H54 (cell line): ENCODE measurements at places on chromosomes 1 and 21.

DNA sequence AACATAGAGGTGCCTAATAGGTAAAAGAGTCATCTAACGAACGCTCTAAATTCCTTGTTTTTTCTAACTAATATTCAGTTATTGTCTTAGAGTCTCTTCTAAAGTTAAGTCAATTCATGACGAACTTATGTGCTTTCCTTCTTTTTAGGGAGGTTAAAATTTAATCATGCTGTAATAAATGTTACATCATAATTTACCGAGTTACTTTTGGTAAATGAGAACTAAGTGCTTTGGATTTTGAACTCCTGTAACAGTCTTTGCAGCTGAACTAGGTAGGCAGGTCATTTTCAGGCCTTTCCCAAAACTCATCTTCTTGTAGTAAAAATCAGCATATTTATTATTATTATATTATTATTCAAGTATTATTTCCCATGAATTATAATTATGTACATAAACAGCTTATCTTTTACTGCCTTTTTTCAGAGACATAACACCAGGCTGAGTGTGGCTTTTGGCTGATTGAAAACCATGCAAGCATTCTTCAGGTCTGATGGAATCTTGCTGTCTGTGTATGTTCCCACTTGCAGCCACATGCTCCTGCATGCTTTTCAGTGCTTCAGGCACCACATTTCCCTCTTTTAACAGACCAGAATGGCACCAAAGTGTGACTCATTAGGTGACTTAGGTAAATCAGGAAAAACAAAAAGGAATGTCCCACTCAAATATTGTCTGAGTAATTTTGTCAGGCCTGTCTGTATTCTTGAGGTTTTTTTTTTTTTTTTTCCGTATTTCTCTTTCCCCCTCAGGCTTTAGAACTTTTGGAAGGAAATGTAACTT lies 81.0 kb upstream of the CD55 start:
- DNase-seq = no peak

DNA sequence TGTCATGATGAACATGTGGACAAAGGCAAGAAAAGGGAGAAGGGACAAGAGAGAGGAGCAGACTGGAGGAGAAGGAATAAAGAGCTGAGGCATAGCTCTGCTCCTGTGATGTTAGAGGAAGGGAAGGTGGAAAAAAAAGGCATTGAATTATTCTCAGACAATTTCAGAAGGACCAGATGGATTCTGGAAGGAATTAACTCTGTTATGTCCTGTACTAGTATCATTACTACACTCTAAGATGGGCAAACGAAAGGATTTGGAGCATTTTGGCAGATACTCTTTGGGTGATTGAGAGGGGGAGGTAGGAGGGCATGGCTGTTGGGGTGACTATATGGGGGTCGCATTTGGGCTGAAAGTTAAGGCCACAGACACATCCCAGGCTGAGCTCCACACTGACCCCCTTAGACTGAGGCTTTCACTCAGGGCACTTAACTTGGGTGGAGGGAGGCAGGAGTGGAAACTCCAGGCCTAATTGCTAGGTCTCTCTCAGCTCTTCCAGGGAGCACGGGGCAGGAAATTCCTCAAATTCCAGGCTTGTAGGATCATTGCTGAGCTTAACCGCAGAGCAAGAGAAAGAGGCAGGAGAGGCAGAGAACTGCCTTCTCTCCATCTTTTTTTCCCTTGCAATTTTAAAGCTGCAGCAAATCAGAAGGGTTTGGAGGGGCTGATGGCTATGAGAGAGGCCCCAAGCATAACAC lies 25.9 kb downstream of the KIRREL1 start:
- peak; percentile 59 for DNase-seq

DNA sequence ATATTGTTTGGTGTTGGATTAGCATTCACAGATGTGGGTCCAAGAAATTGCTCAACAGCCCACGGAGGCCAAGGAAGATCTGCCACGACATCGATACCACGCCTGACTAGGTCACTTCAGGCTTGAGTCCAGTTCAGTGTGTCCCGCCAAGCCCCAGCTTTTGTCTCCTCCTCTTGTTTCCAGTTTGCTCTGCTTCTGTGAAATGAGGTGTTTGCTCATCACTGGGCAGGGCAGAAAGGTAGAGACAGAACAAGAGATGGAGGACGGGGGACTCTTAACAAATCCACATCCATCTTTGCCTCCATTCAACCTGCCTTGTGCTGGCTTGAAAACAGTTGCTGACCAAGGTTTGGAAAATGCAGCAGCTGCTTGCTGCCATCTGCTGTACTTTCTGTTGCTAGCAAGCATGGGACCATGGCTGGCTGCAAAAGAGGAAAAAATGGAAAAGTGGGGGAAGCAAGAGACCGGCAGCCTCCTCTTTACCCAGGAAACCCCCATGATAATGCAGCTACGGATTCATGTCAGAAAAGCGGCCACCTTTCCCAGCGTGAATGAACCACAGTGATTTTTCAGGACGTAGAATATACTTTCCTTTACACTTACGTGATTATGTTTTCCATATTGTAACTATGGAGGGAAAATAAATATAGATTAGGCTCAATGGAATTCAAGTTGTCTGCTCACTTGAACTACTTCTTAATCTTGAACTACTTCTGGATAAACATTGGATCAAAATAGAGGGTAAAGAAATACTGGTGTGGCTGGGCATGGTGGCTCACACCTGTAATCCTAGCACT lies 80.2 kb upstream of the GREM2 start:
- DNase-seq = peak; percentile 14

DNA sequence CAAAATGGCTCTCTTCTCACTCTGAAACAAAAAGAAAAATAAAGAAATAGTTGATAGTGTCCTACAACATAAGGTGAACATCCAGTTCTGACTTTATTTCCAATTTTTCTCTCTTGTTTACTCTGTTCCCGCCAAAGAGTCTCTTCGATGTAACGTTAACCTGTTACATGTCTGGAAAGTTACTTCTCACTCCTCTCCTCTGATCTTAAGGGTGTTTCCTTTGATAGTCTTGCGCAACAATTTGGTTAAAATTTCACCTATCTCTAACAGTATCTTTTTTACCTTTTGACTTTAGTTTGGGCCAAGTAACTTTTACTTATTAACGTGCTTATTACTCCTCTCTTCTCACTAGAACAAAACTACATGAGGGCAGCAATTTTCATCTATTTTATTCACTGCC lies 1450.2 kb downstream of the BRINP3 start:
- no peak for DNase-seq

DNA sequence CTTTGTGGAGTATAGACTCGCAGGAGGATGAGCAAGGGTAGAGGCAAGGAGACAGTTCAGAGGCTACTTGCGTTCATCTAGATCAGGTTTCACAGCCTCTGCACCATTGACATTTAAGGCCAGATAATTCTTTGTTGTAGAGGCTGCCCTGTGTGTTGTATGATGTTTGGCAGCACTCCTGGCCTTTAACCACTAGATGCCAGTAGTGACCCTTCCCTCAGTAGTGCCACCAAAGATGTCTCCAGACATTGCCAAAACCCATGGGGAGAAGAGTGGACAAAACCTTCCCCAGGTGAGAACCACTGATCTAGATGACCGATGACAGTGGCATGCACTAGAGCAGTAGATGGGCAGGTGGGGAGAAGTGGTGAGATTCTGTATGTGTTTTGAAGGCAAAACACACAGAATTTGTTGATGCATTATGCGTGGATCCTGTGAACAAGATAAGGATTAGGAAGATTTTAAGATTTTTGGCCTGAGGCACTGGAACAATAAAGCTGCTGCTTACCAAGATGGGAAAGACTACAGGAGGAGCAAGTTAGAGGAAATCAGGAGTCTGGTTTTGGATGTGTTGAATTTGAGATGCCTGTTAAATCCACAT lies 9.9 kb upstream of the COG2 start:
- peak; percentile 16 for DNase-seq

DNA sequence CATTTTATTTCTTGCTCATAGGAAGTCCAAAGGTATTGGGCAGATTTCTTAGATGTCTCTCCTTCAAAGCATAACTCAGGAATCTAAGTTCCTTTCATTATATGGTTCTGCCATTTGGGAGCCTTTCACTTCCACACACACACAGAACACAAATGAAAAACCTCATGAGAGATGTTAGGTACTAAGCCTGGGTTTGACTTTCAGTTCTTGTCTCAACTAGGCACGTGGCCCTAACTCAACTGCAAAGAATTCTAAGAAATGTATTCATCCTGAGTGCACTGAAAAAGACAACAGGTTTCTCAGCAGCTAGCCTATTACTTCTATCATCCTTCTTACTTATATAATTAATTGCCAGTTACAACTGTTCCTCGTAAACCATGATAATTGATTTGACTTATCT lies 190.0 kb upstream of the SAMSN1 start:
- DNase-seq = no peak

- DNase-seq = peak; percentile 69
These were observed at the start of gene ADAR for GRCh38 chr1:154607609-154608396. Gene ADAR, minus strand, starts transcription at chr1:154608186. Its CDS starts 180 bp downstream, at chr1:154608006.

GRCh38 chr1:175338387-175339135 lies 146.0 kb upstream of the KIAA0040 start:
- DNase-seq = peak; percentile 21

DNA sequence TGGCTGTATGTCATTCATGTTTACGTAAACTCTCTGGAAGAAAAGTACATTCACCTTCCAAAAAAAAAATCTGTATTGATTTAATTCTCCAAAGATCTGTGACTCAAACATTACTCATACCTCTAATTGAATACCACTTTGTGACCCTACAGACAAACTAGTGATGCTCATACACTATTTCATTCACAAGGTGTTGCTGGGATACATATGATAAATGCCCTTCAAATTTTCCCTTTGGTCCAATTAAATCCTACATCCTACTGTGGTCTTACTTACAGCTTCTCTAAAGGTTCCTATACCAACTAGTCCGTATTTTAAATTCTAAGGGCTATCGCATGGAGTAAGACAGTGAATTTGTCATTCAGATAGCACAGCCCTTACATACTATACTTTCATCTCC lies 26.8 kb upstream of the CADM3 start:
- no peak for DNase-seq

GRCh38 chr1:217115404-217116380 lies 392.5 kb upstream of the ESRRG start:
- no peak for DNase-seq

DNA sequence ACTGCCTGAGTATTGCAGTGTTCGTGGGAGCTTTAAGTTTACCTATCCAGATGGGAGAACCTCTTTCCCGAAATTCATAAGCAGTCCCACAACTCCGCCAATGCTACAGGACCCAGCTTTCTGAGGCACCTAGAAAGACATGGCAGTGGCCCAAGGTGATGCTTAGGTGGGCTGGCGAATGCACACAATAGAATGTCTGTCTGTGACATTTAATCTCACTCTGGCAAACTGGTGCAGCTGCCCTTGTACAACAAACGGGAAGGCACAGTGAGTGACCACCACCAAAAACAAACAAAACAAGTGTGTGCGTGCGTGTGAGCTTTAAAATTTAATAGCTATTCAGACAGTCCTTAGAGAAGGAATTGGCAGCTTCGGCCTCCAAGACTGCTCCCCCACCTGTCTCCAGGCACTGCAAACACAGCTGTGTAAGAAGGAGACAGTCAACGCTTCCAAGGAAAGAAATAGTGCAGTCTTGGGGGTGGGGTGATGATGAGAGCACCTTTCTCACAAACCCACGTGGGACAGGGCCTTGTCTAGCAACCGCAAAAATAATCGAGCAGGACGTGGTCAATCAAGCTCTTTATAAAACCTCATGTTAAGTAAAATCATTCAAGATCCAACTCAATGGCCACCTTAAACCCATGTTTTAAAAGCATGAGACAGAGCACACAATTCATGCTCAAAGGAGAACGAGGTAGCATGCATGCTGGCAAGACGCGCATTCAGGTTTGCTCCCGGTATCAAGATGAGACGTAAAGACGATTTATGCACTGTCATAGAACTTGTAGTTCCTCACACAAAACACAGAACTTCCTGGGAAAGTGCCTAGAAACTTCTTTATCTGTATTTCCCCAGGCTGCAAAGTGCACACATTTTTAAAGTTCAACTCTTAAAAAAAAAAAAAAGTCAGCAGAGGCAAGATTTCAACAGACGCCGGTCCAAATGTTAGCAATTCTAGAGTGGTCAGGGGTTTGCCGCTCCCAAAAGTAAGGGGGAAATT lies 84.1 kb downstream of the TM2D1 start:
- DNase-seq = no peak

- no peak for DNase-seq
These were observed 115.8 kb downstream of the DUSP10 start for GRCh38 chr1:221626041-221626440.

- DNase-seq = no peak
These were observed 2.2 kb upstream of the ATP1A2 start for GRCh38 chr1:160113407-160113806.

DNA sequence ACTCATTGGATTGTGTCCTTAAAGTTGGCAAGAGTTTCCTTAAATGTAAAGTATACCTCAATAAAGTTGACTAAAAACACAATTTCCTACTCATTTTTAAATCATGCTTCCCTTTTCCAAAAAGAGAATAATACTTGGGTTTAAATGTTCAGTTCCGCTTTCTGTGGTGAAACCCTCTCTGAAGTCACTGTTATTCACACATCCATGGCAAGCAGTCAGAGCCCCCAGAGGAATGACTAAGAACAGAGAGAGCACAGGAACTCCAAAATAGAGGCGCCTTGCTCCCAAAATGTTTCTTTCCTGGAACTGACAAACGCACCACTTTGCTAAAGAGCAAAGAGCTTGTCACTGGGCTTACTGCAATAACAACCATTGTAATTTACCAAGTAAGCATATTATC lies 142.5 kb downstream of the TIAM1 start:
- DNase-seq = no peak

GRCh38 chr21:44317241-44317782 lies 17.5 kb downstream of the PFKL start:
- no peak for DNase-seq

DNA sequence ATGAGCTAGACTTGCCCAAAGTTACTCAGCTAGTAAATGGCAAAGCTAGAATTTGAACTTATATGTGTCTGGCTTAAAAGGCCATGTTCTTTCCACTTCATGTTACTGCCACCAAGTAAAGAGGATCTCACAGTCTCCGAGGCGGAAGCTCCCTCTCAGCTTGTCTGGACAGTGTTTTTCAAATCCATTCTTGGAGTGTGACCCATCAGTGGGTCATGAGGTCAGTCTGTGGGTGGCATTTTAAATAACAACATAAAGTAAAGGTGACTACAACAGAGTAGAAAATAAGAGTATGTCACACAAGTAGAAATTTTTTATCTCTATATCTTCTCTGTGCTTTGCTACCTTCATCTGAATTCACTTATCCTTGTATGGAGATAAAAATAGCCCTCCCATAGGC lies 3.2 kb upstream of the HMGB4 start:
- no peak for DNase-seq
